ENCODE measurements at places on chromosomes 2 and 18.

DNA sequence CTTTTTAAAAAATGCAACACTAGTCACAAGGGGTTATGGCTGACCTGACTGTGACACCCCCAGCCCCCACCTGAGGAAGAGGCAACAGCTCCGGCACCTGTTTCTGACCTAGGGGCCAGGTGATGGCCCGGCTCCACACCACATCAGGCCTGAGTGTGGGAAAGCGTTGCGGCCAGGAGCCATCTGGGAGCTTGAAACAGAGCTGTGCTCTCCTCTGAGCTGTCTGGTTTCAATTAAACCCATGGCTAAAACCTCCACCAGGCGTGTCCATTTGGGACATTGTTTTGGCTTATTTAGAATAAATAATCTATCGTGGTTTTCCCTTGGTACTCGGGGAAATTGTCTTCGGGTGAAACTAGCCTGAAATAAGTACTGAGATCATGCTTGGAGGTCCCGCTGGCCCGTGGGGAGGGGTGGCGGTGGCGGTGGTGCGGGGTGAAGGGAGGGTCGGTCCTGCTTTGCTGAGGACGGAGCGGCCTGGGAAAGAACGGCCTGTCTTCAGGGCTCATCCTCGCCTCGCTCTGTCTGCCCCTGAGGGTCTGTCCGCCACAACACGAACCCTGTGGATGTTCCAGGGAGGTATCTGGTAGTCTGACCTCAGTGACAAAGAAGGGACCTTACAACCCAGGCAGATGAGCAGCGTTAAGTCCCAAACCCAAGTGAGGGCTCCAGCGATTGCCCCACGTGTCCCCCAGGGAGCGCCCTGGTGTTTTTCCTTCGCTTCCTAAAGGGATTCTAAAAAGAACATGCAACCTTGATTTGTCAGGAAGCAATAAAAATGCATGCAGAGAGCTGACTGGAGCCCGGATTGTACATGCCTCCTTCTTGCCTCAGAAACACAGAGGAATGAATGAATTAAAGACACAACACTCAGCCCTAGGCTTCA, 58.7 kb downstream of the IL1RL2 start:
- DNase-seq: no peak

- no peak for DNase-seq
These were observed 20.1 kb downstream of the ARID5A start for GRCh38 chr2:96556441-96557330.

- DNase-seq: no peak
These were observed 23.5 kb upstream of the SLC39A10 start for GRCh38 chr2:195633573-195633870.

DNA sequence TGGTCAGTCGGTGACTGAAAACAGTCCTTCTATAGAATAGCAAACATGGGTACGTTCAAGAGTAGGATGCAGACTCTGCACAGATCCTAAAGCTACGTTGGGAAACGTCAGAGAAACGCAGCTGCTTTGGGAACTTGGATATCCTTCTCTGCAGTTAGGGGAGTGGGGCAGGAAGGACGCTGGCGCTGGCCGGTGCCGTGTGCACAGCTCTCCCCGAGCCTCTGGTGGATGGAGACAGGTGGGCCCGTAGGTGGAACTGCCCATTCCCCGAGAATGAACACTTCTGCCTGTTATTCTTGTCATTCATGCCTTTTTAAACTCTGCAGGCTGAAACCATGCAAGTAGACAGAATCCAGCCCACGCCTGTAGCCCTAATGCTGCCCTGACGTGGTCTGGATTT, 91.7 kb upstream of the MBOAT2 start:
- no peak for DNase-seq

GRCh38 chr2:42879913-42880737, 87.7 kb upstream of the HAAO start:
- no peak for DNase-seq

GRCh38 chr2:58756336-58756735, 515.2 kb upstream of the FANCL start:
- no peak for DNase-seq
